ENCODE measurements at places on chromosomes 4 and X.
A peak's percentile ranks its signal among the peaks of the same experiment; 100 is the strongest.

- no peak for DNase-seq
Measured at GRCh38 chr4:85787133-85787532, 312.2 kb downstream of the ARHGAP24 start.

GRCh38 chr4:14857981-14858380 is 144.3 kb upstream of the CPEB2 start:
- no peak for DNase-seq

DNA sequence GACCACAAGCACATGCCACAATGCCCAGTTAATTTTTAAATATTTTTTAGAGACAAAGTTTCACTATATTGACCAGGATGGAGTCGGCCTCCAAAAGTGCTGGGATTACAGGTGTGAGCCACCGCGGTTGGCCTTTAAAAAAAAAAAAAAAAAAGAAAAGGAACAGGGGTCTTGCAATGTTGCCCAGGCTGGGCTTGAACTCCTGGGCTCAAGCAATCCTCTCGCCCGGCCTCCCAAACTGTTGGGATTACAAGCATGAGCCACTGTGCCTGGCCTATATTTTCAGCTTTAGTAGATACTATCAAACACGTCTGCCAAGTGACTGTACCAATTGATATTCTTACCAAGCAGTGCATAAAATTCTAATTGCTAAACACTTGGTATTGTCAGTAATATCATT is 8.8 kb downstream of the UGDH start:
- no peak for DNase-seq

GRCh38 chr4:10949039-10949733 is 264.6 kb upstream of the CLNK start:
- no peak for DNase-seq

- no peak for DNase-seq
Measured at GRCh38 chrX:151896734-151897474, 15.8 kb upstream of the MAGEA4 start.

DNA sequence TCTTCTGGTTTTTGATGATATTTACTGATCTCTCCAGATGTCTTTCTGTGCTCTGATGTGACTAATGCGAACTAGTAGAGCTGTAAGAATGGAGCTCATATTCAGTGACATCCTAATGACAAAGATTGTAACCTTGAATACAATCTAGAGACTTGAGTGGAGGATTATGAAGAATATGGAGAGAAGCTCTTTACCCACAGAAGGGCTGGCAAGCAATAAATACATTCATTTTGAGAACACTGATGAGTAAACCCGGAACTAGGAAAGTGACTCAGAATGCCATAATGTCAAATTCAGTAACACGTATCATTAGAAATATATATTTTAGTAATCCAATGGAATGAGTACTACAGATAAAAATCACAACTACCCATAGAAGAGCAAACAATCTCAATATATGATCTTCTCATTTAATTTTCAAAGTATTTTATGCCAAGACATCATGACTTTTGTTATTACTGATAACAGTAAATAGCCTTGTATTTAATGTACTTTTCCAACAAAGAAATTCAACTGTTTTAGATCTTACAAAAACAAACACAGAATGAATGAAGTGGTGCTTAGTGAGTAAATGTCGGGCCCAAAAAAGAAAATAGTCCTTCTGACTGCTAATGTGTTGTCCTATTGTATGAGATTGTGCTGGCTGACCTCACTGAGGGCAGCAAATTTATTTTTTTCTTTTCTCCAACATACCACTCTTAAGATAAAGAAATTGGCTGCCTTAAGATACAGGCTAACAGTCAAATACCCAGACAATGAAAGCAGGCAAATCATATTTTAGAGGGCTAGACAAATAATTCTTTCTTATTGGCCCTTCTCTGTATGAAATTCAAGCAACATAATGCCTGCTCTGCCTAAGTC is 49.2 kb upstream of the HDAC8 start:
- DNase-seq = no peak

GRCh38 chr4:112664611-112665010 is 27.7 kb downstream of the LARP7 start:
- no peak for DNase-seq

- DNase-seq = no peak
Measured at GRCh38 chr4:121936101-121936500, 15.8 kb downstream of the TRPC3 start.

GRCh38 chrX:120664081-120664480 is 34.2 kb upstream of the C1GALT1C1 start:
- DNase-seq = peak; percentile 13

DNA sequence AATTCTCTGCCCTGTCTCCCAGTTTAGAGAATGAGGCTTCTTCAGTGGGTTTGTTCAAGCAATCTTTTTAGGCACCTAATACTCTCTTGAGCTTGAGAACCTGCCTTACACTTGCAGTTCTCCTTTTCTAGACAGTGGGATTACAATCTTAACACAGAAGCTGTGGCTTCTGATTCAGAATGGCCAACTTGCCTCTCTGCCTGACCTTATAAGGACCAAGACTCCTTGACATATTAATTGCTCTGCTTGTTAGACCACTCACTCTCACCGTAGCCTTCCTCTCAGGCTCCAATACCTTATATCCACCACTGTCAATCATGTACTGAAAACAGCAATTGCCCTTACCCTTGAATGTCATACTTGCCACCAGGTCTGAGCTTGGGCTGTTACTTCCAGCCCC is 338.7 kb upstream of the MAOA start:
- DNase-seq = no peak

DNA sequence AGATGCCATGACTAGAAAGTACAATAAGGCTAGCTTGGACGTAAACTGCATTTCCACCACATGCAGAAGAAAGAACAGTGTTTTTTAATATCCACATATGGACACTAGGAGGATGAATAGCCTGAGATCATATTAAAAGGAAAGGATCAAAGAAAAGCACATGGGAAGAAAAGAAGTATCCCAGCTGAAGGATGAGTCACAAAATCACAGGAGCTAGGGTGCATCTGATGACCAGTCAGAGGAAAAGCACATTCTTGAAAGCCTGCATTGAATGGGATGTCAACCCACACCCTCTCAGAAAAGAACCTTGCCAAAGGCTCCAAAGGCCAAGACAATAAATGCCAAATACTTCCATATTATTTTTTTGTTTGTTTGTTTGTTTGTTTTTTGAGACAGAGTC is 56.8 kb upstream of the PRDX4 start:
- no peak for DNase-seq

DNA sequence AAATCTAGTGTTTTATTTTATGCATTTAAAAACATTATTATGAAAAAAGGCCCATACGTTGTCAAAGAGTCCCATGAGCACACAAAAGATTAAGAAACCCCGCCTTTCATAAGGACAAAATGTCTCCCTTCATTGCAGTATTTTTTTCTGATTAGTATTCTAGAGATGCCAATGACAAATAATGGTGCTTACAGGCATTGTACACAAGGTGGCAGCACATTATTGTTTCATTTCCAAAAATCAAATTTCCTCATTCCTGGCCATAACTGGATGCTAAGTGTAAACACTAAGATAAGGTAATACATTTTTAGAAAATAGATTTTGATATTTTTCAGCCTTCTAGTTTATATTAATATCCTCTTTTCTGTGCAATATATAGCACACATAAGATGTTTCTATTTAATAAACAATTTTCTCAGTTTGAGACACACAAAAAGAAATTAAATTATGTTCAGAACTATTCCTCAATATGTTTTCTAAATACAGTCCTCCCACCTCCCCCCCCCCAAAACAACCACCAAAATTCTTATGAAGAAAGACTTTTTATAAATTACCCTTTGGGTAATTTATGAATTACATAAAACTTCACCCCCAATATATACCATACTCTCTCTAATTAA is 47.7 kb downstream of the TIGD2 start:
- DNase-seq = no peak

DNA sequence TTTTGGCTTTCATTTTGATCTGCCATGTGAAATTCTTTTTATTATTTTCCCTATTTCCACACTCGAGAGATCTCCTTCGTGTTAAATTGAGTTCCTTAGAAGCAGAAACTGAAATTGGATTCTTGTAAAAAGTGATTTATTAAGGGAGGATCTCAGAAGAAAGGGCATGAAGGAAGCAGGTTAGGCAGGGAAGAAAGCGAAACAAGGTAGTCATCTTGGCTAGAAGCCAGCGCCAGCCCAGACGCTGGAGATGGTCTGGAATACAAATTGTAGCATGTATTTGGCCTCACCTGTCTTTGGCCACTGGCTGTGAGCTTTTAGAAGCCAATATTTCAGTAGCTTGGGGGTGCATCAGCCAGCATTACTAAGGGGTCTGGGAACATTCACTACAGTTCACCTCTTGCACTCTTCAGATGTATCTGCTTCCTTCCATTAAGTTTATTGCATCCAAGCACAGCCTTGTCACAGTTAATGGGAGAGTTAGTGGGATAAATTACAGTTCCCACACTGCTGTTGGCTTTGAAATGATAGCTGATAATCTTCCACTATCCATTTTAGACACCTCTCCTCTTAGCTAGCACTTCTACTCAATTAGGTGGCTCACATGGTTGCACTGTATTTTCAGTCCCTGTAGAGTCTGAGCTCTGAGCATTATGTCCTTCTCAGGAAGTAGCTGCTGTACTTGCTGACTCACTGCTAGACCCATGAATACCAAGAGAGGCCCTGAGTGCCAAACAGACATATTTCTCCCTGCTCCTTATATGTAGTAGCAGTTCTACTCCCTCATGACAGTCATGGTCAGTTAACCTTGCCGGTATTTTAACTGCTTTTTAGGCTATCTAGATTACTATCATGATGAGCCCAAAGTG is 14.6 kb downstream of the GRXCR1 start:
- no peak for DNase-seq

DNA sequence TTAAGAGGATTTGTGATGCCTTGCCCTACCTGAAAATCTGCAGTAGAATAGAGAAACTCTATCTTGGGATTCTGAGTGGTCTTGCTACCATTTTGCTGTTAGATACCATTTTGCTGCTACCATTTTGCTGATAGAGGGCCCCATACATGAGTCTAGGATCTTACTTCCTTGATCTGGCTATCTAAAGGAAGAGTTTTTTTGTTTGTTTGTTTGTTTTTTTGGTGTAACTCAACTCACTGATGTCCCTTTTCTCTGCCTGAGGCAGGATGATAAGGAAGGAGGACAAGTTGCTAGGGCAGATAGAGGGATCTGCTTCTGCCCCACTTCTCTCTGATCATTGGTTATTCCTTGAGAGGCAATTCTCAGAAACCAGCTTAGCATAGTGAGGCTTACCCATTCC is 31.0 kb downstream of the XK start:
- no peak for DNase-seq

GRCh38 chrX:39729981-39730661 is 367.6 kb downstream of the BCOR start:
- DNase-seq = no peak

- no peak for DNase-seq
Measured at GRCh38 chr4:16206301-16206700, 20.0 kb downstream of the TAPT1 start.

GRCh38 chr4:27692158-27692557 is 831.5 kb downstream of the STIM2 start:
- no peak for DNase-seq

DNA sequence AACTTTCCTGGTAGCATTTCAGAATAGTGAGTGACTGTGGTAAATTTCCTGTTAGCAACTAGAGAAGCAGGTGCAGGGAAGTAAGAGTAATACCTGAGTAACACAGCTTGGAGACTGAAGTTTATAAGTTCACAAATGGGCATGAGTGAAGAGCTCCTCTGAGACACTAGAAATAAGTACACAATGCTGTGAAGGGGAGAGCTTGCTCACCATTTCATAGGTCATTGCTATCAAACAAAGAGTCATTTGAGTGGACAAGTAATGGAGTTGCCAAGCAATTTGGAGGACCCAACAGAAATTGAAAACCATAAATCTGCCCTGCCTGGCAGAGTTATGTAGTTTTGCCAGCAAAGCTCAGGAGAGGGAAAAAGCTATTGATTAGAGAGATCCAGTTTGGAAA is 523.6 kb downstream of the TRAM1L1 start:
- DNase-seq = no peak

GRCh38 chr4:172553216-172553615 is 615.4 kb upstream of the GALNT7 start:
- no peak for DNase-seq

DNA sequence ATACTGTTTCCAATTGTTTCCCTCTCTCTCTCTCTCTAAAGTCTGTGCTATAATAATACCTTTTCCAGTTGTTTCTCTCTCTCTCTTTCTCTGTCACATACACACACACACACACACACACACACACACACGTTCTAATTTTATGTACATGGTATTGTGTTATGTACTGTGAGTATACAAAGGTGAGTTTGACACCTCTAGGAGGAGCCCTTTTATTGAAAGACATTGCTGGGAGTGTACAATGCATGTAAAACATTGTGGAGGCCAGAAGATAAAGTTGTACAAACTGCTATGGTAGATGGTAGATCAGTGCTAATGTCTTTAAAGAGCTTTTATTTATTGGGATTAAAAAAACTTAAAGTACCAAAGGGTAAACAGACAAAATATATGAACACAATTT is 53.6 kb downstream of the BLTP1 start:
- DNase-seq = no peak

DNA sequence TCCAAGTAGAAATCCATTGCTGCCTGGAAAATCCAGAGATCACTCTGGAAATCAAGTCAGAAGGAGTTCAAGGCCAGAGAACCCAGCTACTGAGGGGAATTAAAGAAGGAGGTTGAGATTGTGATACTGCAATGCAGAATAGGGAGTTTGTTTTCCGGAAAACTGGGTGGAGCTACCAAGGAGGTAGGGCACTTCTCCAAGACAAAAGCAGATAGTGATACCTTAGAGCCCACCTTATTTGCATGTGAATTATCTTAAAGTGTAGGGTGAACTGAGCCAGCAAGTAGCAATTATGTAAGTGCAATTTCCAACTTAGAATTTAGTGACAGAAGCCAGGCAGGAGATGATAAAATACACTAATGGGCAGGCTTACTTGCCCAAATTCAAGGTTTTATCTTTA is 178.9 kb downstream of the MID1 start:
- DNase-seq = no peak

DNA sequence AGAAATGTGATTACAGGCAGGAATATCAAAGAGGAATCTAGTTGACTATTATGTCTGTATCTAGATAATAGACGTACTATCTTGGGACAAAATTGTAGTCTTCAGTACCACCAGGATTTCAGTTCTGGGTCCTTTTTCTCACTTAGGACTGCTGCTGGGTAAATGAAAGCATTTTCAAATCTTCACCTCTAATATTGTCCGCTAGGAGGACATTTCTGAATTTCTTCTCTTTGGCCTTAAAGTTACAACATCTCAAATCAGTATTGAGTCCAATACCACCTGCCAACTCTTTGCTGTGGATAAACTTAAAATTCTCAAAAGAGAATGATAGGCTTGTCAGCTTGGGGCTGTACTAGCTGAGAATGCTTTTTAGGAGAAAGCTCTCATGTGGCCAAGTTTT is 6.0 kb downstream of the FGF16 start:
- no peak for DNase-seq

DNA sequence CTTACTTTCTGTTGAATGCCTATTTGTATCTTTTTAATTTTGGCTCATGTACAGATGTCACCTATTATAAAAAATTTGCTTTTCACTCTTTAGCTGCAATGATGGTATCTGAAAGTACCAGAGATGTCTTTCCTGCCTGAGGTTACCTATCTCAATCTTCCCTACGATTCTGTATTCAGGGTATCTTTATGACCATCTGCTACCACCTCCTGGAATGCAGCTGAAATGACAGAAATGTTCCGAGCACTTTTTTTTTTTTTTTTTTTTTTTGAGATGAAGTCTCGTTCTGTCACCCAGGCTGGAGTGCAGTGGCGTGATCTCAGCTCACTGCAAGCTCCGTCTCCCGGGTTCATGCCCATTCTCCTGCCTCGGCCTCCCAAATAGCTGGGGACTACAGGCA is 136.4 kb downstream of the REPS2 start:
- no peak for DNase-seq
